ENCODE measurements at places on chromosomes 1 and 21. TPM values are rescaled to one million over a fixed set of nuclear protein-coding genes. Genes with fewer than 3 reads are reported as not detected.

The NPHS2 gene
- polyA plus RNA-seq = 427 TPM

The MAP10 gene
- polyA plus RNA-seq = 5.9 TPM

The PLA2G2D gene
- not detected for polyA plus RNA-seq

The SEMA6C gene
- 28.9 TPM for polyA plus RNA-seq

The SERTAD4 gene
- polyA plus RNA-seq = 5.7 TPM

The E2F2 gene
- polyA plus RNA-seq = 4.4 TPM

GRCh38 chr21:26461500-26461899 lies 111.6 kb downstream of the CYYR1 start:
- DNase-seq = no peak

- DNase-seq = no peak
These were observed 2.7 kb downstream of the KHDC4 start for GRCh38 chr1:155931332-155932038.

DNA sequence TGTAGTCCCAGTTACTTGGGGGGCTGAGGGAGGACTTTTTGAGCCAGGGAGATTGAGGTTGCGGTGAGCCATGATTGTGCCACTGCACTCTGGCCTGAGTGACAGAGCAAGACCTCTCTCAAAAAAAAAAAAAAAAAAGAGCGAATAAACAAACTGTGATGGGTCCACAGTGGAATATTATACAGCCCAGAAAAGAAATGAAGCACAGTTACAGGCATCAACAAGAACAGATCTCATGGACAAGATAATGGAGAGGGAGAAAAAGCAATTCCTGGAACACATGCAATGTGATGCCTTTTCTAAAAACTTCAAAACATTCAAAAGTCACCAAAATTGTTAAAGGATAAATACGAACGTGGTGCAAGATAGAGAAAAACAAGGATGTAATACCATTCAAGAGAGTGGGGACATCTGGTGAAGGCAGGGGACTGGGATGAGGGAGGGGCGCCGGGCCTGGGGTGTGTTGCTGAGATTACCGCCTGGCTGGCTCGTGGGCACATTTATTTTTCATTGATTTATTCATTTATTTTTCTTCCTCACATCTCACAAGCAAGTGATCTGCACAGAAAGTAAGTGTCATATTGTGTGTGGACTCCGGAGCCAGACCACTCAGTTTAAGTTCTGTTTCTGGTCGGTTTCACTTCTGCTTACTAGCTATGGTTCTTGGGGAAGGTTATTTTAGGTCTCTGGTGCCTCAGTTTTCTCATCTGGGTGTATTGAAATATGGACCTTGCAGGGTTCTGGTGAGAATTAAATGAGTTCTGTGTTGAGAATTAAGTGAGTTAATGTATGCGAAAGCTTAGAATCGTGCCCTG lies 30.1 kb downstream of the ABCG1 start:
- DNase-seq = no peak

DNA sequence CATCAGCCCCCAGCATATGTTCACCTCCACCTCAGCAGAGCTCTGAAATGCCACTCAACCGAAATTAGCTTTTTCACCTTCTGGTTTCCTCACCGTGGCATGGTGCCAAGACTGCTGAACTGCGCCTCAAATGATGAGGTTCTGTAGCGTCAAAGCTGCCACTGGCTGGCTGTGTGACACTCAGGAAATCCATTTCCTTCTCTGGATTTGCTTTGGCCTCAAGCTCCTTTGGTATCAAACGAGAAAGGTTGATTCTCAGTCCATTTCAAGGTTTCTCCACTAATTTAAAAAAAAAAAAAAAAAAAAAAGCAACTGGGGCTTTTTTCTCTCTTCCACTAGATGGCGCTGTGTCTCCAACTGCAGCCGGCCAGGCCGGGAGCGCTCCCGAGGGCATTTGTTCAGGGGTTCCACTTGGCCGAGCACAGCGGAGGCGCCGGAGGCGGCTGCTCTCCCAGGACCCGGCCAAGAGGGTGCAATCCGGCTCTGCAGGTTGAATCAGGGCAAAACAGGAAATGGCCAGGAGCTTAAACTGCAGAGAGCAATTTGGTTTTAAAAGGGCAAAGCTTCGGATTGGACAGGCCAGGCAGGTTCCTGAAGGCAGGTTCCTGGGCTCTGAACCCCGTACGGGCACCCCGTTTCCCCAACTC lies 26.5 kb upstream of the PLA2G2C start:
- DNase-seq = peak; percentile 78

- no peak for DNase-seq
These were observed 868.2 kb upstream of the CXADR start for GRCh38 chr21:16644685-16645084.

GRCh38 chr1:199931666-199932377 lies 95.7 kb upstream of the NR5A2 start:
- DNase-seq = no peak

- DNase-seq = no peak
These were observed 39.6 kb downstream of the PAX7 start for GRCh38 chr1:18670121-18670867.

DNA sequence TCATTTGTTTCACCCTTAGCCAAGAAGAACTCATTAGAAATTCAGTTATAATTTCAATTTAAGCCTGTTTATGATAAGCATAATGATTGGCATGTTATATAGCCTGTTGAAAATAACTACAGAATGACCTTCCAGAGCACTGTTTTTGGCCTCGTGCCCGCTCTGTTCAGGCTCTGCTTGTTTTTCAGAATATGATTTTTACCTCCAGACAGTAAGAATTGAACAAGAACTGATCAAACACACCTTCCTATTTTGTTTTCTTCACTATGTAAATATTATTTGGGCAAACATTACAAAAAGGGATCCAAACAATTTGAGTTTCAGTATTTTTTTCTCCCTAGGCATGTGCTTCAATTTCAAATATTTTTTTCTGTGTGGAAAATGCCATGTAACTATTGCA lies 48.1 kb upstream of the ANGPTL1 start:
- DNase-seq = no peak

GRCh38 chr1:9455487-9456234 lies 83.6 kb upstream of the SLC25A33 start:
- peak; percentile 64 for DNase-seq

GRCh38 chr1:193251950-193252349 lies 65.5 kb upstream of the B3GALT2 start:
- no peak for DNase-seq

DNA sequence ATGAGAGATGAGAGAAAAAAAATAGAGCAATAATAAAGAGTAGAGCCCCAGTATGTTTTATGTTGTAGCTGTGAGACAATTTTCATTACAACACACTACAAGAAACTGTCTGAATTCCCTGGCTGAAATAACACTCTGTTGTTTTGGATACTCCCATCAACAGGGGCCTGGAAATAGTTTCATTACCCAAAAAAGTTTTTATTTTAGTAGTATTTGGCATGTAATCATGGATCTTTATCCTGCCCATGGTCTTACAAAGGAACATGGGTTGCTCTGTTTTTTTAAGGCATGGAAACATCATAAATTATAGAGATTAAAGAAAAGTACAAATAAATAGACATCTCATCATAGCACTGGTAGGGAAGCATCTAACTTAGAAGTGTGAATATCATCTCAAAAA lies 56.3 kb downstream of the GNG12 start:
- no peak for DNase-seq

DNA sequence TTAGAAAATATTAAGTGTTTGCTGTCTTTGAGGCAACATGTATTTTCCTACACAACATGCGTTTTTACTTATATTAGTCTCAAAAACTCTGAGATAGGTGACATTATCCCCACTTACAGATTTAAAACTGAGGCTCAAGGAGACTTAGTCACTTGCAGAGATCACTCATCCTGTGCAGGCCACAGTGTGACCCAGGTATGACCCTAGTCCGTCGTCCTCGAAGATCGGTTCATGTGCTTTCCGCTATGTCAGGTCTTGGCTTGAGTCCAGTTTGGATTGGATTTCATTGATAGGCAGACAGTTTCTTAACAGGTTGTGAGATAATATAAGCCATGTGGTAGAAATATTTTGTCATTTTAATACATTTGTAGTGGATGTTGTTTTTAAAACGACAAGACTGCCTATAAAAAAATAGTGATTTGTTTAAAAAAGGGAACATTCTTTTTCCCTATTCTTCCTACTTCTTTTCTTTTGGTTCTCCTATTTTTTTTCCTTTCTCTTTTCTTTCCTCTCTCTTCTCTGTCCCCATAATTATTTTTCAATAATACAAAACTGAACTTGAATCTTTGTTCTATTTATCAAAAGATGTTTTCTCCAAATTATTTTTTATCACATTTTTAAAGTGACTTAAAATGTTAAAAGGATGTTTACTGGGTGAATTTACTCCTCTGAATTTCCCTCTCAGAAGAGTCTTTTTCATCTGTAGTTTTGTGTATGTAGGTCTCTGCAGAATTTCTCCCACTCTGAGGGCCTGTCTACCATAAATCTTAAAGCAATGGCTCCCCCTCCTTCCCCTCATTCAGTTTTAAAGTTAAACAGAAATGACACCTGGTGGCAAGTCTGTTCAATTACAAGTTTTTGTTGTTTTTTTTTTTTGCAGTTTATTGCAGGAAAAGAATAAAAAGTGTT lies 81.8 kb downstream of the PHTF1 start:
- DNase-seq = peak; percentile 42

- no peak for DNase-seq
These were observed 152.8 kb downstream of the ZSCAN20 start for GRCh38 chr1:33624991-33625870.

DNA sequence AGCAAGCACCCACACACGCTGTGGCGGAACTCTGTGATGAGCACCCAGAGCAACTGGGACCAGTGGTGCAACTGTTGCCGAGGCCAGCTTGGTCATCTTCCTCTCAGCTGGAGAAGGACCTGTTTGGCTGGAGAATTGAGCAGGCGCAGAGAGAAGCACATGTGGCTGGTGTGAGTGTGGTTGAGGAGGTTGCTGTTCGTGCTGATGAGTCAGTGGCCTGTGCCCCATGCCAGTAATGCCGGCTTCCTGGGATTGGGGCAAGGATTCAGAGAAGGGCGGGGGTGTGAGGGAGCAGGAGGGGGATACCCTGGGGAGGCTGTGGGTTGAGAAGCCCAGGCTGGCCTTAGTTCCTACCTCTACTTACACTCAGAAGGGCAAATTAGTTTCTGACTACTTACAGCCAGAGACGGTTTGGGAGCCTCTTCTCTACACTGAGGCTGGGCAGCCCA lies 57.5 kb upstream of the EPS8L3 start:
- DNase-seq = no peak

- no peak for DNase-seq
These were observed 20.3 kb upstream of the PLCH2 start for GRCh38 chr1:2455757-2456156.

DNA sequence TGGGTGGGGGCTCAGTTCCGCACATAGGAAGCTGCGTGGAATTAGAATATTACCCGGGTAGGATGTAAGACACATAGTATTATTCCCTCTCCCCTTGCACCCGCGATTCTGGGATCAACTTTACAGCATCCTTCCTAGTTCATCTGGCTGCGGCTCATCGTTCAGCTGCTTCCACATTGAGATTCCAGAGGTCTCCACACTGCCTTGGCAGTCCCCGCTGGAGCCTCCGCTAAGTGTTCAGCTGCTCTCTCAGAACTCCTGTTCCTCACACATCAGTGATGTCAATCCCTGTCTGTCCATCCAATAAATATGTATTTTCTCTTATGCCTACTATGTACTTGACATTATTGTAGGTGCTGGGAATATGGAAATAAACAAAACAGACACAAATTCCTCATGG lies 135.6 kb upstream of the SYT6 start:
- DNase-seq = no peak

DNA sequence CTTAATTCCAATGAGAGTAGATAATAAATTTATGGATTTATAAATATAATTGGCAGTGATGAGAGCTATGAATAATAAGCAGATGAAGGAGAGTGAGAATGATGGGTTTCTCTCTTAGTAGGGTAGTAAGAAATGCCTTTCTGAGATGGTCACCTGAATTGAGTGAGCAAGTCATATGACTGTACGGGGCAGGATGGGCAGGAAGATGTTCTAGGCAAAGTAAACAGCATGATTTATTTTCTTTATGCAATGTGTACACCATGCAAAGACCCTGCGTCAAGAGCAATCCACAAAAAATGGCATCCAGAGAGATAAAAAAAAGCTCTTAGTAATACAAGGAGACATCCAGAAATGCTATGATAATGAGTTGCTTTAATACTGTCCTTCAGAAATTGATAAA lies 409.9 kb downstream of the HLX start:
- DNase-seq = no peak

GRCh38 chr1:63624911-63625310 lies 31.7 kb downstream of the PGM1 start:
- DNase-seq = no peak

GRCh38 chr1:227767401-227768124 lies 32.3 kb downstream of the SNAP47 start:
- no peak for DNase-seq

GRCh38 chr1:68918563-68918962 lies 421.7 kb upstream of the DEPDC1 start:
- no peak for DNase-seq

DNA sequence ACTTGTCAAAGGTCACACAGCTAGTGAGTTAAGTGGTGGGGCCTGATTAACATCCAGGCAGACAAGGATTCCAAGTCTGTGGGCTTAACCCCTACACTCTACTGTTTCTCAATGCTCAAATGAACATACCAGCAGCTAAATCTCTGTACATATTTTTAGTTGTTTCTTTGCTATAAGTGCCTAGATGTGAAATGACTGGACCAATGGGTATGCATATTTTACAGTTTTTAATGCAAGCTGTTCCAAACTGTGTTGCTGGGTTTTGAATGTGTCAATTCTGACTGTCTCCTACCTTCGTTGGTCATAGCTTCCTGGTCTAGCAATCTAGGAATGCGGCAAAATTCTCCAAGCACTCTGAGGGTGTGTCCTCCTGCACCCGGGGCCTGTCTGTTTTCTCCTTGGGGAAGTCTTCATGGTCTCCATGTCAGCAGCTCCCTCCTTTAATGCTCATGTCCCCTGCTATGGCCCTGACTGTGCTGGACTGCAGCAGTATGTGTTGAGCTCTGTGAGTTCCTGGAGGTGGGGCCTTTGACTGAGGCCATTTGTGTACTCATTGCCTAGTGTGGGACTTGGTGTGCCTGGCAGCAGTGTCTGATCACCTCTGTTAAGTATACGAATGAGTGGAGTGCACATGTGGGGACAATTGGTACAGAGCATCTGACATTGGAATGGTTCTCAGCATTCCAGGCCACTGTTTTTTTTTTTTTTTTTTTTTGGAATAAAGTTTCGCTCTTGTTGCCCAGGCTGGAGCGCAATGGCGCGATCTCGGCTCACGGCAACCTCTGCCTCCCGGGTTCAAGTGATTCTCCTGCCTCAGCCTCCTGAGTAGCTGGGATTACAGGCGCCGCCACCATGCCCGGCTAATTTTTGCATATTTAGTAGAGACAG lies 72.9 kb upstream of the SLC2A1 start:
- no peak for DNase-seq

DNA sequence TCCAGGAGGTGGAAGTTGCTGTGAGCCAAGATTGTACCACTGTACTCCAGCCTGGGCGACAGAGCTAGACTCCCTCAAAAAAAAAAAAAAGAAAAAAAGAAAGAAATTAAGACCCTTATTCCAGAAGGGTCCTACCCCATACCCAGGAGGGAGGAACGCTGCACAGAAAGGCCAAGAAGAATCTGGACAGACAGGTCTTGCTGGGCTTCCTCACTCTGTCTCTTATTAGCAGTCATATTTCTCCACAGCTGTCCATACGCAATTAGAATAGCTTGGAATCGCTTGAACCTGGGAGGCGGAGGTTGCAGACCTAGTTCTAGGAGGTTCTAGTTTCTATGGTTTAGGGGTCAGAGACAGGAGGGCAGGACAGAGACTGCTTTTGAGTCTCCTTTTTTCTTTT lies 3.2 kb upstream of the PAQR7 start:
- no peak for DNase-seq

GRCh38 chr1:6268415-6268814 lies 7.5 kb upstream of the GPR153 start:
- DNase-seq = no peak
